ENCODE measurements at places on chromosomes 16 and 17.

DNA sequence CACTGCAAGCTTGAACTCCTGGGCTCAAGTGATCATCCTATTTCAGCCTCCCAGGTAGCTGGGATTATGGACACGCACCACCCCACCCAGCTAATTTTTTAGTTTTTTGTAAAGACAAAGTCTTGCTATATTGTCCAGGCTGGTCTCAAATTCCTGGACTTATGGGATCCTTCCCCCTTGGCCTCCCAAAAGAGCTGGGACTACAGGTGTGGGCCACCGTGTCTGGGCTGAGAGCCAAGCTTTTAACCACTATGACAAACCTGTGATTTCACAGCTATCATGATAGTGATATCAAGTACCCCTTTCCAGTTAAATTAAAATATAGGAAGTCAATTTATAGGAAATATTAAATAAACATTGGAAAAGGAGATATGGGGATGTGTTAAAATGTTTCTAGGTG, 74.6 kb upstream of the IRX6 start:
- no peak for DNase-seq

DNA sequence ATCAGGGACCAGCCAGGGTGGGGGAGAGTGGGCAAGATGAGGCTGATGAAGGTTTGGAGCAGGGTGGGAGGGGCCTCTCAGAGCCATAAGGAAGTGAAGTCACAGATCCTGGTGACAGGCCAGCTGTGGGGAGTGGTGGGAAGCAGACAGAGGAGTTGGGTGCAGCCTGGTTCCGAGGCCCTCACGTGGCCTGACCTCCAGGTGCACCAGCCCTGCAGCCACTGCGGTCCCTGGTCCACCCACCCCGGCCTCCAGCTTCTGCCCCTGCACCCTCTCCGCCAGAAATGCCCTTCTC, 3.9 kb upstream of the ZFPM1 start:
- no peak for DNase-seq

- DNase-seq = no peak
Observed at GRCh38 chr16:71350821-71351557, 7.5 kb upstream of the CALB2 start.

DNA sequence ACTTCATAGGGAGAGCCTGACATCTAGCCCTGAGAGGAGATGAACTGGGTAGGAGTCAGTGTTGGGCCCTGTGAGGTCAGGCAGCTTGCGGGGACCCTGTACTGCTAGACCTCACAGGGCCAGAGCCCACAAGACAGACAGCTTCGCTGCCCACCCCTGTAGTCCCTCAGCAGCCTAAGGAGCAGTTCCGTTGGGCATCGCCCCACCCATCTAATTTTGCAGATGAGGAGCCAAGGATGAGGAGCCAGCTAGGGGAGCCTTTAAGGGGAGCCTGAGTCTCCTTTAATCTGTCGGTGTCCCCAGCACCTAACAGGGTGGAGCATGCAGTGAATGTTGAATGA, 755 bp upstream of the TUFM start:
- DNase-seq = no peak

GRCh38 chr16:4383591-4384444, 12.2 kb downstream of the VASN start:
- no peak for DNase-seq

DNA sequence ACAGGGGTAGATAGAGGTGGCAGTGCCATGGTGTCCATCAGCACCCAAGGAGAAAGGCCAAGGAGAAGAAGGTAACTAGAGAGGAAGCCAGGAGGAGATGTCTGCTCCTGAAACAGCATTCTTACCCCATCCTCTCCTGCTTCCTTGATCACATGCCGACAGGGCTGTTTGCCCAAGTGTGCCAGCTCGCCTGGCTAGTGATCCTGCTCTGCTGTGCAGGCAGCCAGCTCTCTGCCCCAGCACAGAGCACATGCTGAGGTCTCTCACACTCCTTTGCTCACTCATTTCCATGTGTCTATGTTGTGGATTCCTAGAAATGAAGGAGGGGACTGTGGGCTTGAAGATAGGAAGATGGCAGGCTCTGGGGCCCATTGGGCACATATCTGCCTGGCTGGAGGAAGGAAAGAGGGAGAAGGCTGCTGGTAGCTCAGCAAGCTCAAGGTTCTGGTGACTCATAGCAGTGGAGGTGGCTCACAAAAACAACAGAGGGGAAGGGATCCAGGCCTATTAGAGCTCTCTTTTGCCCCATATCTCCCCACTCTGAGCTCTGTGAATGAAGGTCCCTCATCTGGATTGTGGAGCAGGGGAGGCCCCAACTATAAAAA, 54.3 kb downstream of the NEUROD2 start:
- no peak for DNase-seq

DNA sequence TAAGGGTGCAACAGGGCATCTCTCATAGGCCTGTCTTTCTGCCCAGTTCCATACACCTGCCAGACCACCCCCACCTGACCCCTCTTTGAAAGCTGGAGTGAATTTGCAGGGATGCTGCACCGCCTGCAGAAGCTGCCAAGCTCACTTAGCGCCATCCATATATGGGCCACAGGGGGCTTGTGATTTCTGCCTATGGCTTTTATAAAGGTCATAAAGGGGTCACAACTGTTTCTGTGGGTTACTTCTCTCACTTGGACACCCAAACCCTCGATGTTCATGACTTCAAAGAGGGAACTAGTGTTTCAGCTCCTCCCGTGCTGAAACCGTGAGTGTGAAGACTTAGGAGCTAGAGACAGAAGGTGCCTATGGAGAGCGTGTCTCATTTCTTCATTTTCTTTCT, 23.9 kb upstream of the MEAK7 start:
- no peak for DNase-seq

DNA sequence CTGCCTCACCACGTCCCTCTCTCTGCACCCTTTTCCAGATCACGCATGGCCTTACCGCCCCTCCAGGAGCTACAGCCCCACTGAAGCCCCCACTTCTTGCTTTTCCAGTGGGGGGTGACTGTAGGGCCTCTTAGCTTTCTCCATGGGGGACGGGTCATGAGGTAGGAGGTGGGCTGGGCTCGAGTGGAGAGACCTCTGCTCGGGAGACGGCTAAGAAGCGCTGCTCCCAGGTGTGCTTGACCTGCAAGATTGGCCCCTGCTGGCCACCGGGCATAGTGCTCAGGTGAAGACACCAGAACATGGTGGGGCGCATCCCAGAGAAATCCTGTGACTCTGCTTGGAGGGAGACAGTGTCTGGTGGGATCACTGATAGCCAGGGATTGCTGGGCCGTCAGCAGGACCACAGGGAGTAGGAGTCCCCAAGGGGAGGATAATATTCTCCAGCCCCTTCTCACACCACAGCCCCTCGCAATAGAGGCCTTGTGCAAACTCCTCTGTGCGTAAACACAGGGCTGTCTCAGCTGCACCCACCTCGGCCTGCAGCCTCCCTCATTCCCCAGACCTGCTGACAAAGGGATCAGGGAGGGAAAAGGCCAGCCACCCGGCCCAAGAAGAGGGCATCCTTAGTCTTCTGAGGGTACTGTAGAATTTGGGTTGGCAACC, 8.9 kb upstream of the GALK1 start:
- DNase-seq = no peak

- no peak for DNase-seq
Observed at GRCh38 chr17:66177048-66177447, 14.9 kb downstream of the CEP112 start.
